HTR-8/SVneo (cell line): ENCODE measurements at places on chromosomes 2 and 18.

DNA sequence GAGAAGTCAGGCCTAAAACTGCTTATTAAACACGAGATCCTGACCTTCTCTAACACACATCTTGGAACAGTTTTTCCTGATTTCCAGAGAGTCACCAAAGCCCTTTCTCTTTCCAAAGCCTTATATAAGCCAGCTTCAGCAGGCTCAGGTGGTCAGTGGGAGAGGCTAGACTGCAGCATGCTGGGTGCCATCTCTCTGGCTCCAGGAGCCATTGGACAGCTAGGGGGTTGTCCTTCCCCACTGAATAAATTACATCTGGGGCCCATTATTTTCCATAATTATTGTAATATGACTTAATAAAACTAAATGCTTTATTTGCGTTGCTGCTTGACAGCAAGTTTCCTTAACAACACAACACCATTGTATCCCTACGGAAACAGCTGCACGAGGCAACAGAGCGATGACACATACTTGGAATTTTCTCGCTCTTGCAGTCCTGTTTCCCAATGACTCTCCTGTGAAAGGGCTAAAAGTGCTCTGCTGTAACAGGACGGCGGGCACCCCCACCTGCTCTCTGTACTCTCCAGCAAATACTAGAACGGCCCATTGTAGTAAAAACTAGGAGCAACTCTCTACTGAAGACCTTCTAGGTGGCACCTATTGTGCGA lies 160.6 kb downstream of the RNF144A start:
- no peak for DNase-seq

- DNase-seq: no peak
These were observed 46.9 kb upstream of the ARHGAP28 start for GRCh38 chr18:6682437-6683111.

- no peak for DNase-seq
These were observed 113.5 kb downstream of the RTN4 start for GRCh38 chr2:54936766-54937165.

DNA sequence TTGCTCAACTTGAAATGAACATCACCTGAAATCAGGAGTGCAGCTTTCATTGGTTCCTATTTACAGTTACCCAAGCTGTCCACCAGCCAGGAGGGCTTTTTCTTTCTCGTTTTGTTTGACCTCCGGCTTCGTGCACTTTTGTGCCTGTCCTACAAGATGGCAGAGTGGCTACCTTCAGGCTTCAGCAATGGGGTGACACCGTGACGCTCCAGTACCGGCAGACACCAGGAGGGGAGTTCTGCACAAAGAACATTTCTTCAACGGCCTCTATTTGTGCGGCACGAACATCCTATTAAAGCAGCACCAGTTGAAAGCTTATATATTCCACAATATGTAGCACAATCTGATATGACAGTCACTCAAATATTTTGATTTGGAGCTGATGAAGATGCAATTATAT lies 18.3 kb downstream of the RNASEH1 start:
- no peak for DNase-seq

DNA sequence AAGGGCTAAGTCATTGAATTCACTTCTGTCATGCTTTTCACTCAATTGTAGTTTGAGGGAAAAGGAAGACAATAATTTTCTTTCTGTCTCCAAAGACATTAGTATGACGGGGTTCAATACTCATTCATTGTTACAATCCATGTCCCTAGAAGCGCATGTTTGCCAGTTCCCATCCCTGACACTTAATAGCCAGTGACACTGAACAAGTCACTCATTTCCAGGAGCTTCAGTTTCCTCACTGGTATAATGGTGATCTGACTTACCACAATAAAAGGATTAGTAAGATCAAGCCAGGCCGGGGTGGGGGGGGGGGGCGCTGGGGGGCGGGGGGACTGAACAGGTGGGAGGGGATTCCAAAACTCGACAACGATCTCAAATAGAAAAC lies 144.8 kb upstream of the MAP3K20 start:
- no peak for DNase-seq

GRCh38 chr2:36352701-36353100 lies 2.9 kb upstream of the CRIM1 start:
- no peak for DNase-seq

GRCh38 chr2:105578166-105578565 lies 166.5 kb upstream of the NCK2 start:
- DNase-seq: no peak

GRCh38 chr2:217834057-217834620 lies 168.7 kb downstream of the TNS1 start:
- no peak for DNase-seq

DNA sequence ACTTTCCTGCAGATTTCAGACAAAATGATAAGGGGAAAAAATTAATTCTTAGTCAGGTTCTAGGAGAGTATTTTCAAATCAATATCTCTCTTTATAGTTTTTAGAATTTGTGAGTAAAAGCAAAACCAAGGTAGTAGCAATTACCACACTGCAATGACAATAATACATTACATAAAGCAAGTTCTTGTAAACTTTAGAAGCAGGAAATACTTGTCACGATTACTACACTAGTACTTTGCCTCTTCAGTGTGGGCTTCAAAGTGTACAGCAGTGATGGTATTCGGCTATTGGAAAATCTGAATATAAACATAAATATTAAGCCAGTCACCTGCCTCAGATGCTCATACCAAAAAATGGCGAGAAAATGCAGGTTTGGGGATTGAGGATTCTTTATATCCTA lies 81.0 kb downstream of the ALPK2 start:
- no peak for DNase-seq

GRCh38 chr2:119408221-119408619 lies 23.4 kb upstream of the TMEM37 start:
- DNase-seq: no peak

DNA sequence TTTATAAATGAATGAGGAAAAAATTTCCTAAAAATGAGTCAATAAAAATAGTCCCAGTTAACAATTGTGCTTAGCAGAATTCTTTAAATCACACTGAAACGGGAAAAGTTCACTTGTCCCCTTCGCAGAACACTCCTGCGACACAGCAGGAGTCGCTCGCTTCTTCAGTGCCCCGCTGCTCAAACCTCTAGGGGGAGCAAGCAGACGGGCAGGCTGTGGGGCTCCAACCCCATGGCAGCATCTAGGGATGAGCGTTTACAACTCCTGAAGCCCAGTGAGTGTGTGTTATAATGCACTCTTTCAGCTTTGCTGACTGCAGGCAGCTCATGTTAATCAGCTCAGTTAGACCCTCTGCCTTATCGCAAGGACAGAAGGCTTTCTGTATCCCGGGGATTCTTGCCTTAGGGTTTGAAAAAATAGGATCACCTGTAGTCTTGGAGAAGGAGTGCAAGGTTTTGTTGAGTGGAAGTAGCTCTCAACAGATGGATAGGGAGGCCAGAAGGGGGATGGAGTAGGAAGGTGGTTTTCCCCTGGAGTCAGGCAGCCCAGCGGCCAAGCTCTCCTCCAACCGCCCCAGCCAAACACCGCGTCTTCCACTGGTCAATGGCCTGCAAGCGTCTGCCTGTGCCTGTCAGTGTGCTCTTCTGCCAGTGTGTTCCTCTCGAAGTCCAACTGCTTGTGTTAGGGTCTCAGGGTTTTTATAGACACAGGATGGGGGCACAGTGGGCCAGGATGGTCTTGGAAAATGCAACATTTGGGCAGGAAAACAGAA lies 1977.7 kb upstream of the LRRTM1 start:
- no peak for DNase-seq

GRCh38 chr2:201150454-201151020 lies 32.4 kb upstream of the CASP10 start:
- DNase-seq: no peak

DNA sequence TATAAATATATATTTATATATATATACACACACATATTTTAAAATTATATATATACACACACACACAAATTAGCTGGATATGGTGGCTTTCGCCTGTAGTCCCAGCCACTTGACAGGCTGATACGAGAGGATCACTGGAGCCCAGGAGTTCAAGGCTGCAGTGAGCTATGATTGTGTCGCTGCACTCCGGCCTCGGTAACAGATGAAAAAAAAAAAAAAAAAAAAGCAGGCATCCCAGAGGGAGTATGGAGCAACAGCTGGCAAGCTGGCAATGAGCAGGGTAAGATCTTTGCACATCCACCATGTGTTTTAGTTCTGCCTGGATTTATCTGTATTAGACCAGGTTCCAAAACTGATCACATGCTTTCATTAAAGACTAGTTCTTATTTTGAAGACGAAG lies 170.1 kb downstream of the MAP2 start:
- DNase-seq: no peak

DNA sequence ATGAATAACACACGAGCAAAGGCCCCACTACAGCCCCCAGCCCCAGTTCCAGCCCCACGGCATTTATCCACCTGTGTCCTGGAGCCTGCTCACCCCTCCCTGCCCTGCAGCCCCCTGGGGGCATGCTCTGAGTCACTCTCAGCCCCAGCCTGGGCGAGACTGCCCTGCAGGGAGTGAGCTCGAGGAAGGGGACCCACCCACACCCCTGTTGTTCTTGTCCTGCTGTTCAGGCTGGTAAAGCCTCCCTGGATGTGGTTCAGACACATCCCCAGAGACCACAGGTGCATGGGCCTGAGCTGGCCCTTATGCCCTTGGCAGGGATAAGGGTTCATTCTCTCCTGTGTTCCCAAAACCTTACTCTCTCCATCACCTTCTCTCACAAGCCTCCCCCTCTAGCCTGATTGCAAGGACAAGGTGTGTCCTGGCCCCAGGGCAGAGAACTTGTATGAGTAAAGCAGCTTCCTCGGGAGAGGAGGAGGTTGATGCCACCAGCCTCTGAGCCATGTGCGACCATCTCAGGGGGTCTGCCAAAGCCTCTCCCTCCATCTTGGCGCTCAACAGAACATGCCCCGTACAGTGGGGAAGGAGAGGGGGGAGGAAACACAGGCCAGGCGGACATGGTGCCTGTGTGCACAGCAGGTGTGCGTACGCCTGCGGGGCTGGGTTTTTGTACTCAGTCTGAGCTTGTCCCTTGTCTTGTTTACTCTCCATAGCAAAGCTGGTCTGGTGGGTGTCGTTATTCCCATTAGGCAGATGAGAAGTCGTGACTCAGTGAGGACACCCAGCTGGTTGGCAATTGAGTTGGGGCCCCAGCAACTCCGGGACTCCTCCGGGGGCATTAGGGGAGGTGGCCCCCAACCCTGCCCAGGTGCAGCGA lies 64.4 kb downstream of the CIB4 start:
- DNase-seq: no peak

- DNase-seq: no peak
These were observed 205.7 kb downstream of the SOCS6 start for GRCh38 chr18:70494524-70494923.

DNA sequence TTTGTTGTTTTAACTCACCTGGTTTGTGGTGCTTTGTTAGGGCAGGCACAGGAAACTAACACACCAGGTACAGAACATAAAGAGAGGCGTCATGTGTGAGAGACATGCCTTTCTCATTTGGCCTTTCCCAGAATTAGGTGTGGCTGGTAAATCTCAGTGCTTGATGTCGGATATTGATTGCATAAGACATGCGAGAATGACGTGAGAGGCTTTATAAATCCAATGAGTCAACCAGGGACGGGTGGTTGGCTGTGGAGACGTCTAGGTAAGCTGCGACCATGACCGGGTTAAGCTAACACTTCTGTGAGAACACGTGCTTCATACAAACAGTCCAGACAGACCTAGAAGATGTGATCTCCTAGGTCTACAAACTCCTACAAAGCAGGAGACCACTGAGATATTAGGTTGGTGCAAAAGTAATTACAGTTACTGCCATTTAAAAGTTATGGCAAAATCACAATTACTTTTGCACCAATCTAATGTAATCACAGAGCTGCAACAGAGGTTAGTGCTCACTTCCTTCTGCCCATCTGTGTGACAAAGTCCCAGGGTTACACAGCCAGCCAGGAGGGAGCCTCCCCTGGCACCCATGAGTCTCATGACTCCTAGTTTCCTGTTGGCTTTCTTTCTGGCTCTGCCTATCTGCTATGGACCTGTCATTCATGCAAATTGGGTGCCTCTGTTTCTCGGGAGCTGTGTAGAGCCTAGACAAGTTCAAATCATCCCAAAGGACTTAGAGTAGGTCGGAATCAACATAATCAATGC lies 98.9 kb upstream of the ATP8B1 start:
- no peak for DNase-seq

DNA sequence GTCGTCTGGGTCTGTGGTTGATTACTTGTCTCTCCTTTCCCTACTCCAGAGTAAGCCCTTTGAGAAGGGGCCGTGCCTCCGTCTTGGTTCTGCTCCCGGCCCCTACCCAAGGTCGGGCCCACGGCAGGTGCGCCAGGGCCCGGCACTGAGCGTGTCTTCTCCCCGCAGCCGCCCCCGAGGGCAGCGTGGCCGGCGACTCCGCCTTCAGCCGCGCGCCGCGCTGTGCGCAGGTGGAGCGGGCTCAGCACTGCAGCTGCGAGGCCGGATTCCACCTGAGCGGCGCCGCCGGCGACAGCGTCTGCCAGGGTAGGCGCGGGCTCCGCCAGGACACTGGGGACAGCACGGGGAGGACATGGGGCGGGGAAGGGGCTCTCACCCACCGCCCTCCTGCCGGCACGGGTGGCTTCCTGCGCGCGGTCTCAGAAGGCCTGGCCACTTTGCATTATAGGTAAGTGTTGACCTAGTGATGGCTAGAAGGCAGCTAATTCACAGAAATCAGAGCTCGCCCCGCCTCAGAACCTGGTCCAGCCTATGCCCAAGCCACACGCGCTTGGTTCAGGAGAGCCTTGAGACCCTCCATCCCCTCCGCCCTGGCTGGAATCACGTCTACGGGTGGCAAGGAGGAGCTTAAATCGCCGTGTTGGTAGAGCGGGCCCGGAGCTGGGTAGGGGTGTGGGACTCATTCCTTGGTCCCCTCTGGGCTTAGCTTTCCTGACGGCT lies 43.5 kb downstream of the FBLN7 start:
- no peak for DNase-seq

GRCh38 chr2:137865954-137866540 lies 98.2 kb upstream of the HNMT start:
- peak; percentile 11 for DNase-seq

DNA sequence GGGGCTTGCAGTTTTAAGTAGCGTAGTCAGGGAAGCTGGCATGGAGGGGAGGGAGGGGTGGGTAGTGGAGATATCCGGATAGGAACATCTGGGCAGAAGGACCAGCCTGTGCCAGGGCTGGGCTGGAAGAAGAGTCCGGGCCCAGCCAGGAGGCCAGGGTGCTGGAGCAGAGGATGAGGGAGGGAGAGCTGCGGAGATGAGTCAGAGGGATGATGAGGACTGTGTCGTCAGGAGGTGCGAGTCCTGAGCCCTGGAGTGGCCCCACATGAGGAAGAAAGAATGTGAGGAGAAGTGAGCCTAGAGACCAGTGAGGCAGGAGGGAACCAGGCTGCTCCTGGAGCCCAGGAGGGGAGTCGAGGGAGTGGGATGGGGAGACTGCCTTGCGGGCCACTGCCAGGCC lies 82.4 kb downstream of the CTIF start:
- peak; percentile 75 for DNase-seq

- no peak for DNase-seq
These were observed 85.2 kb upstream of the COPS8 start for GRCh38 chr2:237000481-237000880.

- no peak for DNase-seq
These were observed 80.5 kb upstream of the OTOF start for GRCh38 chr2:26558271-26559043.
